ENCODE measurements at places on chromosomes 1 and 21.

- no peak for DNase-seq
Observed at GRCh38 chr1:60989749-60990713, 92.3 kb upstream of the NFIA start.

DNA sequence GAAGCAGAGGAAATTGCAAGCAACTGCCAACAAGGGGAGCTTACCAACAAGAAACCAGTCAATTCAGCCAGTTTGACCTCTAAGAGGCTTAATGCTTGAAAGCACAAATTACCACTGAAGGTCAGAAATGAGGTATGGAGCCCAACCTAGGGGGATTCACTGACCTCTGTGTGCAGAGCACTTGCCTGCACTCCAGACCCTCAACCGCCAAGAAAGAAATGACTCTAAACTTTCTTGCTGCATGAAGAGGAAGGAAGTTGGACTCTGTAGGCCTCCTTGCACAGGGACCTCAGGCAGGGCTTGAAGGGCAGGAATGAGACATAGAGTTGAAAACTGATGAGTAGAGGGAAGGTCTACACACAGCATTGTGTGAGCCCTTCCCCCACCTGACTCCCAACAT is 10.0 kb downstream of the ARMH1 start:
- no peak for DNase-seq

GRCh38 chr21:46071082-46071481 is 26.8 kb upstream of the COL6A2 start:
- DNase-seq = no peak

DNA sequence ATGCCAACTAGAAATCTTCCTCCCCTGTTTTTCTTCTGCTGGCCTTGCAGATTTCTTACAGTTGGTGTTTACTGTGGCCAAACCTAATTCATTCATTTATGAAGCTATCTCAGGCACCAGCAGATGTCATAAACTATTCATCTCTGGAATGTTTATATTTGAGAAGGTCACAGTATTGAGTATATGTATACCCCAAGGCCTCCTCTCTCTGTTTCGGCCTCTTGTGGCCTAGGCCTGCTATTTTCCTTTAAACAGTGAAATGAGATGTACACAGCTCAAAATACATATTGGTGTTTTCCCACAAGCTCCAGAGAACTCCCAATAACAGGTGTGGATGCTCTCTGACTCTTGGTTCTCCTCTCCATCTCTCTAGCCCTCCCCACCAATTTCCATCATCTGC is 520.7 kb upstream of the CAMK1G start:
- no peak for DNase-seq

- no peak for DNase-seq
Observed at GRCh38 chr1:34268311-34268954, 91.7 kb downstream of the C1orf94 start.

GRCh38 chr1:43857163-43857562 is 76.4 kb upstream of the ARTN start:
- DNase-seq = no peak

- no peak for DNase-seq
Observed at GRCh38 chr1:29428280-29428615, 191.9 kb downstream of the PTPRU start.

- DNase-seq = no peak
Observed at GRCh38 chr1:191851799-191852595, 306.3 kb upstream of the RGS18 start.

- DNase-seq = no peak
Observed at GRCh38 chr21:35833991-35834390, 226.3 kb downstream of the SETD4 start.

DNA sequence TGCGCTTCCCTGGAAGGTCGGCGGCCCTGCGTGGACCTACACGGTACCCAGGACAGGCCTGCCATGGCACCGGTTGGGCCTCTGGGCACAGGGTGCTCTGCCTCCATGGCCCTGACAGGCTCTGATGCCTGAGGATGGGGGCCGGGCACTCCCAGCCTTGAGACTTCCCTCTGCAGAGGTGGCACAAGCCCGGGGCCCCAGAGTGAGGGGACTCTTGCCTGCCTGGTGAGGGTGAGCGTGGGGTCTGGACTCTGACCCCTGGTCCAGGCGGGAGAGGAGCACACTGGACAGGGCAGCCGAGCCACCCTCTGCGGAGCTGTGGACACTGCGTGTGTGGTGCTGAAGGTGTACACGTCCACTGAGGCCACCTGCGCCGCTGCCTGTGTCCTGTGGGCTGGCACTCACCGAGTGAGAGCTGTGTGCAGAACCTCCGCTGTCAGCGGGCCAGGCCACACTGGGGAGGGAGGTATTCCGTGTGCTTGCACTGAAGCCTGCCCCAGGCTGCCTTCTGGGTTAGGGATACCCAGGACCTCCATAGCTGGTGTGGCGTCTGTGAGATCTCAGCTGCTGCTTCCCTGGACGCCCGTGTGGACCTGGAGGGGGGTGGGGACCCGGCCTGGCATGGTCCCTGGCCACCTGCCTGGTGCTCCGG is 10.4 kb downstream of the SKI start:
- no peak for DNase-seq

Data from activated CD4-positive, alpha-beta T cell treated with anti-CD3 and anti-CD28 coated beads for 1 hour (primary cell).